ENCODE measurements at places on chromosomes 7 and 10.

GRCh38 chr7:157654350-157654749 is 317.5 kb downstream of the DNAJB6 start:
- DNase-seq: no peak

DNA sequence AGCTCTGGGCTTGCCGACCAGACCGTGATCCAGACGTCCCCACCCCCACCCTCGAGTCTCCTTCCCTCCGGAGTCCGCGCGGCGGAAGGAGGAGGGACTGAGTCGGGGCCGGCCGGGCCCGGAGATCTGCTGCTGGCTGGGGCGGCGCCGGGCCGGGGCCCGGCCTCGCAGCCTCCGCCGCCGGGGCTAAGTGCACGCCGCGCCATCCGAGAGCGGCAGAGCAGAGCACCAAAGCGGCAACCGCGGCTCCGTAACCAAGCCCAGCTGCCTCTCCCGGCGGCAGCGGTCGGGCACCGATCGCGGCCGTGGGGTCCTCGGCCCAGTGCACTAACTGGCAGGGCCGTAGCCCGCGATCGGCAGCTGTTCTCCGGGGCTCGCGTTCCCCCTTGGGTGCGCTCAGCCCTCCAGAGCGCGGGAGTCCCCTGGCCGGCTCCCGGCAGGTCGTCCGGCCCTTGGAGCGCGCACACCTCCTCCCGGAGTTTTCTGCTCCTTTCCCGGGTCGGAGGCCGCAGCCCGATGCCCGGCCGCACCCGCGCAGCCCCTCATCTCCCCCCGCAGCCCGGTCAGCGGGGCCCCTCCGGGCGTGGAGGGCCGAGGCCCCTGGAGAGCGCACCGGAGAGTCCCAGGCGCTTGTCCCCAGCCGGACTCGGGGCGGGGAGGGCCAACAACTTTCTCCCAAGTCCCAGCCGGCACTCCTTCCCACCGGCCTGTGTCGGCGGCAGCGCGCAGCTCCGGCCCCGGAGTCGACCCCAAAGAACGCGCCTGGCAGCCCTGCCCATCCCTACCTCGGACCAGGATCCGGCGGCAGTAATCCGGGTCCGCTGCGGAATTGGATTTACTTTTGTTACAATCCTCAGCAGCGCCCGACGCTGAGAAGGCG is 799 bp downstream of the VAX1 start:
- DNase-seq: peak; percentile 69

- no peak for DNase-seq
These were observed 73.7 kb downstream of the BMPR1A start for GRCh38 chr10:86830043-86830591.

- DNase-seq: no peak
These were observed 109.4 kb upstream of the PDCD4 start for GRCh38 chr10:110762109-110762848.

- no peak for DNase-seq
These were observed 54.1 kb downstream of the SRI start for GRCh38 chr7:88165697-88166096.

GRCh38 chr10:63702092-63702491 is 180.9 kb downstream of the REEP3 start:
- no peak for DNase-seq

DNA sequence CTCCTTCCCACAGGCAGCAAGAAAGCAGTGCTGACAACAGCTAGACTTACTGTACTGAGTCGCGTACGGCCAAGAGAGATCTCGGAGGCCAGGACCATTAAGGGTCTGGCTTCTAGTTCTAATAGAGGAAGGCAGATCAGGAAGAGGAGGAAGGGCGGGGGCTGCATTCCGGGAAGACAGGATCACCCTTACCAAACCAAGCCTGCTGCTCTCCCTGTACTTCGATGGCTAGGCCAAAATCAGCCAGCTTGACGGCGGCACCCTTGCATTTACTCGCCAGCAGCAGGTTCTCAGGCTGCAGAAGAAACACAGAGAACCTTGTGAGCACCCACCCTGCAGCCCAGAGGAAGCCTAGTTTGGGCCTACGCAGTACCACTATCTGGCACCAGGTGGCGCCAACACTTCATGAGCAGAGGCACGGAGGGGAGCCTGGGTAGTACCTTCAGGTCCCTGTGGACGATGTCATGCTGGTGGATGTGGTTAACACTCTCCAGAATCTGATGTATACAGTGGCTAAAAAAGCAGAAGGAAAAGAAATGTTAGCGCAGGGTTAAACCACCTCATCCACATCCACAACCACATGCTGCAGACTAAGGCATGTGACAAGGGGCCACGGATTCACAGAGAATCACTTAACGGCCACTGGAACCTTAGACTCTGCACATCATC is 25.4 kb downstream of the CAMK2G start:
- DNase-seq: peak; percentile 85

GRCh38 chr7:131533151-131533559 is 23.3 kb downstream of the PODXL start:
- DNase-seq: no peak

DNA sequence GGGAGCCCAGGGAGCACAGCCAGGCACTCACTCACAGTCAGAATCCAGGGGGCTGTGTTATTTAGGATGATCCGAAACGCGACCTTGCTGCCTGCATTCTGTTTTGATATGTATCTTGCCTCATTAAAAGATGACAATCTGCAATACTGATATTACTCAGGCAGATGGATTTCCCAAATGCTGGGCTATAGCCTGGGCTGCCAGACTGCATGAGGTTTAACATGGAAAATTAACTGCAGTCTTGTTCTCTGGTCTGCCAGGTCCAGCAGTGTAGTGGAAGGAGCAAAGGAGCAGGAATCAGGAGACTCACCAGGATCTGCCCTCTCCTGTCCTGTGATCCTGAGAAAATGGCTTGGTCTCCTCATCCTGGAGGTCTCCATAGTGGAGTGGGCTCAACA is 258.1 kb downstream of the PAXIP1 start:
- DNase-seq: no peak

GRCh38 chr7:141366091-141366621 is 185.1 kb upstream of the AGK start:
- DNase-seq: peak; percentile 41

GRCh38 chr10:71801361-71801760 is 28.0 kb upstream of the VSIR start:
- DNase-seq: no peak

DNA sequence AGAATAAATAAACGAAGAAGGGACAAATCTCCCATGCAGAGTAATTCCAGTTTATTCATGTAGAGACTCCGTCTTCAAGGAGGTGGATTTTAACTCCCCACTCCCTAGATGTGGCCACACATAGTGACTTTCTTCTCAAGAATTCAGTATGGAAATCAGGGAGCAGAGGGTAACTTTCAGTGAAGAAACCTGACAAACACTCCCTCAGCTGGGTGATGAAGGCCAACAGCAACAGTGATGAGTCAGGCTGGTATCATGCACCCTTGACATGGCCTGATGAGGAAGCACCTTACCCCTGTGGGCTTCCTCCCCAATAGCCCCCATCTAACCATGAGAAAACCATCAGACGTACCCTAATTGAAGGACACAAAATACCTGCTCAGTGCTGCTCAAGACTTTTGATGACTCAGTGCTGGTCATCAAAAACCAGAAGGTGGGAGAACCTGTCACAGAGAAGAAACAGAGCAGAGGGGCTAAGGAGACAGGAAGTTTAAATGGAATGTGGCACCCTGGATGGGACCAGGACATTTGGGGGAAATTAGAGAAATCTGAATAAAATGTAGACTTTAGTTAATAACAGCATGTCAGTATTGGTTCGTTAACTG is 50.6 kb downstream of the ADAMTS14 start:
- peak; percentile 83 for DNase-seq

GRCh38 chr10:18689498-18689897 is 30.3 kb downstream of the ARL5B start:
- peak; percentile 38 for DNase-seq

GRCh38 chr7:7786595-7786994 is 68.2 kb upstream of the RPA3 start:
- no peak for DNase-seq

- no peak for DNase-seq
These were observed 319.1 kb downstream of the CACNA2D1 start for GRCh38 chr7:82124445-82124844.

- no peak for DNase-seq
These were observed 756.1 kb downstream of the GRID1 start for GRCh38 chr10:85610381-85611092.

- peak; percentile 56 for DNase-seq
These were observed 22.1 kb downstream of the ARL5B start for GRCh38 chr10:18681366-18681765.

GRCh38 chr7:123749537-123749857 is 694 bp upstream of the WASL start:
- peak; percentile 71 for DNase-seq

GRCh38 chr10:132381741-132382140 is 15.3 kb upstream of the PWWP2B start:
- DNase-seq: no peak

DNA sequence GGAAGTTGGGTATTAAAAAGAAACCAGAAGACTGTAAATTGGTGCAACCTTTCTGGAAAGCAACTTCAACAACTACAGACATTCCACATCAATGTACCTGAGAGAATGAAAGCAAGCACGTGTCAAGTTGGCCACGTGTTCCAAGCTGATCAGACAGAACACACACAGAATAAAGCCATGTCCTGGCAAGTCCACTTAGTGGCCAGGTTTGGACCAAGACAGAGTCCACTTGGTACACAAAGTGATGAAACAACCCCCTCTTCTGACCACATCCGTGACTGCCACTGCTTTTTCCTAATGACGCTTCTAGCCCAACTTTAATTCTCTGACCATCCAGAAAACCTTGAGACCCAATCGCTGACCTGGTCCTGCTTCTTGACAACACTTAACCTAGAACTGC is 109.4 kb downstream of the ABLIM1 start:
- peak; percentile 54 for DNase-seq

DNA sequence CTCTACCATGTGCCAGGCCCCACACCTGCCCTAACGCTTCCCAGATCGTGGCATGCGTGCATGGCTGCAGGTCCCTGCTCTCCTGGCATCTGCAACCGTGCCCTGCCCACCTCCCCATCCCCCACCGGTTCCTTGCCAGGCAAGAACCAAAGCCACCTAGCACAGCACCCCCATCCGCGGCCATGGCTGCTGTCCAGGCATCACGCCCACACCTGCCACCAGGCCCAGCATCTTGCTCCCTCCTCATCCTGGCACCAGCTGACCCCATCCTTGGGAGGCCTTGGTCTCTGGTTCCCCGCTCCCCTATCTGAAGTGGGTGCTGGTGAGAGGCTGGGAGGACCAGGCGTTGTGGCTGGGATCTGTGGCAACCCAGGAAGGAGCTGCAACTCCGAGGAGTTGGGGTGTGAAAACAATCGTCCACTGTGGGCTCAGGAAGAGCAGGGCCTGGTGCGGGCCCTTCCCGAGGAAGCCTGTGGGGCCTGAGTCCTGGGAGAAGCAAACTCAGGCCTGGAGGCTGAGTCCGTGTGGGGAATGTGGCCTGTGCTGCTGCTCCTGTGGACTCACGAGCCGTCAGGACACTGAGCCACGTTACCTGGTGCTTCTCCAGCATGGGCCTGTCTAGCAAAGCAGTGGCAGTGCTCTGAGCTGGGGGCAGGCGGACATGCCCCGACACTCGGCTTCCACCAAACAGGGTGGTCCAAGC is 417.1 kb downstream of the DNAJB6 start:
- no peak for DNase-seq

GRCh38 chr10:52746169-52746568 is 26.4 kb downstream of the MBL2 start:
- DNase-seq: no peak

GRCh38 chr10:6669269-6669859 is 89.3 kb upstream of the PRKCQ start:
- peak; percentile 62 for DNase-seq

- DNase-seq: no peak
These were observed 239.0 kb upstream of the PHYHIPL start for GRCh38 chr10:58937423-58937822.

DNA sequence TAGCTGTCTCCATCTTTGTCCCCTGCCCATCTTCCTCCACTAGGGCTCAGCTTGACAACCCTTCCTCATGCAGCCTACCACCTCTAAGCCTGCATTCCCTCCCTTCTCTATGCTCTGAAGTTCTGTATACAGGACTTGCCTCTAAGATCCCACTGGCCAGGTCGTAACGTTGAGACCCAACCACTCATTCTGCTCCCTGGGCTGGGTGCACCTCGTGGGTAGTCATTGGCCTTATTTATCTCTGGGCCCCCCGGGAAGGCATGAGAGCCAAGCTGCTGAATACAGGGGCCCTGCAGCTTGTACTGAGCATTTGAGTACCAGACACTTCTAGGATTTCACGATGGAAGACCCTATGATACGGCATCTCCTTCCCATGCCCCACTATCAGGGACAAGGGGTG is 31.2 kb downstream of the MYL10 start:
- no peak for DNase-seq

GRCh38 chr10:48482207-48482606 is 122.7 kb downstream of the ARHGAP22 start:
- no peak for DNase-seq

- no peak for DNase-seq
These were observed 2.1 kb downstream of the CAMK1D start for GRCh38 chr10:12351447-12351846.

DNA sequence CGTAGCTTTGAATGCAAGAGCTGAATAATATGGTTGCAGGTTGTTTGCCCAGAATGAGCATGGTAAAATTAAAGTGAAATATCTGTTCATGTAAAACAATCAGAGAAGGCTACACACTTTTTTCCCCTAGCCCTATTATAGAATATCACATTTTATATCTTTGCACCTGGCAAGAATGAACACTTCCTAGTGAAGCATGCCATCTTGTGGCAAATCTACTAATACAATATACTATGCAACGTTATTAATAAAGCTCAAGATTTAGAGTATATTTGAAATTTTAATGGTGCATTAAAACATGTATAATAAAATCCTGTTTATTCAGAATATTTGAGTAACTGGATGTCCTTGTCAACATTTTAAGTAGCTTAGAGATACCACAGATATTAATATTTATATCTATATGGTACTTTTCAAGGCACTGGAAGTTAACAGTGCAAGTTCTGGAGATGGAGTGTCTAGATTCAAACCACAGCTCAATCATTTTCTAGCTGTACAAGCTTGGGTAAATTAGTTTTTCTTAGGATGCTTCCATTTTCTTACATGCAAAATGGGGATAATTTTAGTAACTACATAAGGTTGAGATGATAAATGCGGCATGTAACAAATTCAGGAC is 643.1 kb upstream of the SEMA3D start:
- DNase-seq: peak; percentile 5

GRCh38 chr7:85529831-85530230 is 343.0 kb upstream of the SEMA3D start:
- peak; percentile 86 for DNase-seq

DNA sequence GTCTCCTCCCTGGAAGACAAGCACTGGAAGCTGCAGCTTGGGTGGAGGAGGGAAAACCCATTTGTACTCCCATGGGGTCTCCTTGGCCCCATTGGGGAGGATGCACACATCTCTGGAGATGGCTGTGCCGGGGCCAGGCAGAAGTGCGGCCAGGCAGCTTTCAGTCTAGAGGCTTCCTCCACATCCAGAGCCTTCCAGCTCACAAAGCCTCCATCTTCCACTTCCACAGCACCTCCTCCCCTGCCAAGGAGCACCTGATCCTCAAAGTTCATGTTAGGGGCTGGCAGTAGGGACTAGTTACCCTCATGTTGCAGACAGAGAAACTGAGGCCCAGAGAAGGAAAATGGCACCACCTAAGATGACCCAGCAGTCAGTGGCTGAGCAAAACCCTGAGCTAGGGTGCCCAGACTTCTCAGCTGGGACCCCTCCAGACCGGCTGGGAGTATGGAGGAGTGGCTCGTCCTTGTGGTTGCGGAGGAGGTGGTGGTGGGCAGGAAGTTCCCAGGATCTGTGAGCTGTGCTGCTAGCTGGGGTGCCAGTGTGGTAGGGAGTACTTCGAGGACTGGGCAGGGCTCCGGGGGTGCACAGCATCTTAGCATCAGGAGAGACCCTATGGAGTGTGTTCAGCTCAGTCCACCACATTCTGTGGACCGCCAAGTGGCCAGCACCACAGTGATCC is 44.2 kb downstream of the ADCYAP1R1 start:
- DNase-seq: no peak
